ENCODE measurements at places on chromosomes 1 and 21.

GRCh38 chr1:209368864-209369598 lies 214.5 kb upstream of the CAMK1G start:
- no peak for DNase-seq

DNA sequence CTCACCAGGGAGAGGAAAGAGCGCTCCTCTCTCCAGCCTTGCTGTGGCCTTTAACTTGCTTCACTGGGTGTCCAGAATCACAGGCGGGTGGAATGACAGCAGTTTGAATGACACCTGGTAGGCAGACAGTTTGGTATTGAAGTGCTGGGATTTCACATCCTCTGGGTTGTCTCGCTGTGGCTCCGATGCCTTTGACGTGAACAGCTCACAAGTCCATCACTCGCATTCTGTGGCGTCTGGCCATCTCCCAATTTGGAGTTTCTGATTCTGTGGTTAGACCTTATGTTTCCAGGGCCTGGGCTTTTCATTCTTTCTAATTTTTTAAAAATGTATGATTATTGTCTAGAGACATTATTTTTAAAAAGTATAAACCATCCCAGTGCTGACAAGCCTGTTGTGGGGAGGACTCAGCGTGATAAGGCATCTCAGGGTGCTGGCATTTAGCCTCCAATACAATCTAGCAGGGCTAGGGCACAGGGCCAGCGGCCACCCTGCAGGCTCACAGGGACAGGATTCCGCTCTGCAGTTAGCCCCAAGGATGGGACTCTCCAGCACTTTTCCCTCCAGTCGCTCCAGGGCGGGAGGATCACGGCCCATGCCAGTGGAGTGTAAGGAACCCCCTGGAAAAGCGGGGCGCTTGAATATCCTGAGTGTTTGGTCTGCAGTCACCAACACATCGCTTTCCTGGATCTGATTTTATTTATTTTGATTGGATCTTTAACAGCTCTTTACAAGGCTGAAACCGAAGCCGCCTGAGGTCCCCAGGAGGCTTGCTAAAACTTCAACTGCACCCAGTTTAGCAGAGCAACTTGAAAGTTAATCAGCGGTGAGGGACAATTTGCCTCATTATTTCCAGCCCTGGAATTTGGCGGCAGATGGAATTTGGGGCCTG lies 178.3 kb downstream of the TRABD2B start:
- DNase-seq: no peak

DNA sequence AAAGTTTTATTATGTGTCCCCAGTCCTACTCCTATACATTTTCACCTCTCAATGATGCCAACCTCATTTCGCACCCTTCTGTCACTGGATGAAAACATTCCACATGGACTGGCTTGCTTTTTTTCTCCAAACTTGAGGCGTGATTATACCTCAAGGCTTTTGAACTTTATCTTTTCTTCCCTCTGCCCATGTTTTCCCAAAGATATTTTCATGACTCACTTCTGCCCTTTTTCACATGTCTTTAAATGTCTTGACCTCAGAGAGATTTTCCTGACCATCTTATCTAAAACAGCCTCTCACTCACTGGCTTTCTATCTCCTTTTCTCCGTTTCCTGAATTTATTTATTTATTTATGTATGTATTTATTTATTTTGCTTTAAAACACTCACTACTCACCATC lies 659.0 kb downstream of the PTPRC start:
- no peak for DNase-seq

GRCh38 chr1:242197907-242198820 lies 199.3 kb upstream of the MAP1LC3C start:
- no peak for DNase-seq

DNA sequence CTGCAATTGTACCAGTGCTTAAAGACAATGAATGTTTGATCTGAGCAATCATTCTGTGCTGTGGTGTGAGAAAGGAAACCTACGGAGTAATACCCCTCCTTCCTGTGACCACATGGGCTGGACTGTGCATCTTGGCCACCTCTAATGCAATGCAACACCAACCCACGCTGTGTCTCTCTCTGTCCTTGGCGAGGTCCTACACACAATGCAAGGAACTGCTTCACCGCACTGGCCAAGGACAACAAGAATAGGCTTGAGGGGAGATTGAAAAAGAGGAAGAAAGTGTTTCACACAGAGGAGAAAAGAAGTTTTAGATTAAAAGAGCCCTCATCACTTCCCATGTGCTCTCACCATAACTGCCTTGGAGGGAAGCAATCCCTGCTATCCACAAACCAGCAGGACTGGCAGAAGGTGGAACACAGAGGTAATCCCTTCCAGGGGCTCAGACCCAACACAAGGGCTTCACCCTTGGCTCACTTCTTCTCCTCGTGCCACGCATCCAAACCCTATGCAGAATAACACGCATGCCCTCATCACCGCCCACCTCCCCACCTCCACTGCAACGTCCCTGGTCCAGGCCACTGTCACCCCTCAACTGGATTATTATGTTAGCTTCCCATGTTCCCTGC lies 112.5 kb upstream of the ERG start:
- no peak for DNase-seq

DNA sequence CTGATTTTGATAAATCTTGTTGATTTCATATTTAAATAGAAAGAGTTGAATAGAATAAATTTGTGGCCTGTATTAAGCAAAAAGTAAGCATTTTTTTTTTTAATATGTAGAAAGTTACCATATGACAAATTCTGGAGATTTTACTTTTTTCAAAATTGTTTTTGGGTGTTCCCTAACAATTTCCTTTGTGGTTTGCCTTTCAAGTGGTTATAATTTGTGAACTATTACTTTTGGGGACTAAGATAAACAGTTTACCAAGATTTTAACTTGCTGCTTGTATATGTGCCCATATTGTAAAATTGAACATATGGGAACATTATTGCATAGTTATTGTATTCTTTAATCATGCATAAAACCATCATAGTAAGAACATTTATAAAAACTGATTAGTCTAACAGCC lies 34.6 kb downstream of the SLC30A7 start:
- DNase-seq: peak; percentile 67

DNA sequence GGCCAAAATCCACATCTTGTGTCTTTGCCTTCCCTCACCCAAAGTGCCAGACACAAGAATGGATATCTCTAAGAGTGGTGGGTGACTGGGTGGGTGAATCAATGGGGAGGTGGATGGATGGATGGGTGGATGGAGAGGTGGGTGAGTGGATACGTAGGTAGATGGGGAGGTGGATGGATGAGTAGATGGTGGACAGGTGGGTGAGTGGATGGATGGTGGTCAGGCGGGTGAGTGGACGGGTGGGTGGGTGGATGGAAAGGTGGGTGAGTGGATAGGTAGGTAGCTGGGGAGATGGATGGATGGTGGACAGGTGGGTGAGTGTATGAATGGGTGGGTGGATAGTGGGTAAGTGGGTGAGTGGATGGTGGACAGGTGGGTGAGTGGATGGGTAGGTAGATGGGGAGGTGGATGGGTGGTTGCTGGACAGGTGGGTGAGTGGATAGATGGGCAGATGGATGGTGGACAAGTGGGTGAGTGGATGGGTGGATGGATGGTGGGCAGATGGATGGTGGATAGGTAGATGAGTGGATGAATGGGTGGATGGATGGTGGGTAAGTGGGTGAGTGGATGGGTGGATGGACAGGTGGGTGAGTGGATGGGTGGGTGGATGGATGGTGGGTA lies 34.2 kb downstream of the SLC19A1 start:
- DNase-seq: no peak

DNA sequence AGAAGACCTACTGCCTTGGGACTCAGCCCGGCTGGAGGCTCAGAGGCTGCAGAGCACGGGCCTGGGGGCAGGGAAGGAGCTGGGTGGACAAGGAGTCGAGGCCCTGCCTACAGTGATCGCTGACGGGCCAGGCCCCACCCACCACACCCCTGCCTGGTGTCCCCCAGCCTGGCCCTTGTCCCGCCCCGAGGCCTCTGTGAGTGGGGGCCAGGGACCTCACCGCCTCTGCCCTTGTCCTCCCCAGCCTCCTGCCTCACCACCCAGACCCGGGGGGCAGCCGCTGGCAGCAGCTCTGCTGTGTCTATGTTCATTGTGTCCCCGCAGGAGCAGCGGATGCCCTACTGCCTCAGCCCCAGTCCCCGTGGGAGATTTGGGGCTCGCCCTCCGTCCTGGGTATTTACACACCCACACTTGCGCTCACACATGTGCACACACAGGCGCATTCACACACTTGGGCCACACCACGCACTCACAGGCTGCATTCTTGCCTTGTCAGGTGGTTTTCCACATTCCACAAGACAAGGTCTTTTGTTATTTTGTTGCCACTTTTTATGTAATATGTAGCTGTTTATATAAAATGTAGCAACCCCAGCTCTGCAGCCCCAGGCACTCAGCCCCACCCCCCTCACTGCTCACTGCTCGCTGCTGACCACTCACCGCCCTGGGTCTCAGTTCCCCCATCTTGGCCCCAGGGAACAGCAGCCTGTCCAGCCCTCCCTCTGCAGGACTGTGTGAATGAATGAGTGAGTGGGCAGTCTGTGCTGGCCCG lies 7.3 kb downstream of the PFKL start:
- no peak for DNase-seq

GRCh38 chr1:9253453-9254105 lies 19.0 kb downstream of the H6PD start:
- no peak for DNase-seq

DNA sequence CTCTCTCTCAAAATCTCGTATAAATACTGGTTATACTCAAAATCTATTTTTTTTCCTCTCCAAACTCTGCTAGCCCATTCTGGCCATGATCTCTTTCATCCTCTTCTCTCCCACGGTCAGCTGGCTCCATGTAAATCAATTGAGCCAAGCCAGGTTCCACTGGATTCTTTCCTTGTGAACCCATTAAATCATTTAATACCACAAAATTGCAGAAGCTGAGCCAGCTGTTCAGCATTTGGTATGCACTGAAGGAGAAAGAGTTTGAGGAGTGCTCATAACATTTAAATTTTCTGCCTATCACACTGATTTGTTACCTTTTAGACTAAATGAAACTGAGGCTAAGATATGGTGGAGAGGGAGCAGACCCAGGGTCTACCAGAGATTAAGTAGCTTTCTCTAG lies 29.1 kb upstream of the TADA1 start:
- DNase-seq: no peak

DNA sequence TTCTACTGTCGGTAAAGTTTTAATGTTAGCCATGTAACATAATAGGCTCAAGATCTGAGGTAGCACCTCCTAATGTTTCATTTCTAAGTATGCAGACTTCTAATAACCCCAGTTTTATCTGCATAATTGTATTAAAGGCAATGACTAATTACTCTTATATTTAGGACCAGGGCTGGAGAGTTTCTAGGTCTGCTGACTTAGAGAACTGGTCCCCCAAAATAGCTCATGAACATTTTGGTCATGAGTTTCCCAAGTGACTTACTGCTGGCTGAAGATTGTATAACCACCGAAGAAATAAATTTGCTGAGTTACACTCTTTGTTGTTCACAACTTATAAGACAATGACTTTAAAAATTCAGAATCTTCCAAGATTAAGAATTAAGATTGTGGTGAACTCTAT lies 197.8 kb upstream of the TNR start:
- DNase-seq: no peak

- DNase-seq: no peak
These were observed 27.5 kb downstream of the ZP4 start for GRCh38 chr1:237863234-237863633.

- no peak for DNase-seq
These were observed 126.4 kb downstream of the CLIC6 start for GRCh38 chr21:34795175-34795547.

DNA sequence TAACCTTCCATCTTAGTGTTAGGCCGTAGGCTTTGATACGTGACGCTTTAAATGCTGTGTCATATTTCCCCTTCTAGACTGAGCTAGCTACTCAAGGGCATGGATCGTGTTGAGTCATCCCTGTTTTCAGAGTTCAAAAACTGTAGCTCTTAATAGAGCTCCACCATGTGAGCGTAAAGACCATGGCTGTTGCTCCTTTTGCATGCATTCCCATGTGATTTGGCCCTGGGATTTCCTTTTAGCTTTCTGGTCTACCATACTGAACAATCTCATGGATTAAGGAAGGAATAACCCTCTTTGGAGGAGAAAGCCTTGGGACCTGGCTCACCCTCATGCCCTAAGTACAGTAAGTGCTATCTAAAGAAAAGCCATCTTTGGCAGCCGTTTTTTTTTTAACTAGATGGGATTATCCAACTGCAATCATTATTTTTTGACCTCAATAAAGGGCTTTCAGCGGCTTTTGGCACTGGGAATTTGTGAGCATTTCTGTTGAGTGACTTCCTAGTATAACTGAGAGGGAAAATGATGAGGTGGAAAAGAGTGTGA lies 76.6 kb downstream of the PLPP3 start:
- DNase-seq: no peak

- no peak for DNase-seq
These were observed 95.6 kb downstream of the CENPF start for GRCh38 chr1:214698559-214698958.

DNA sequence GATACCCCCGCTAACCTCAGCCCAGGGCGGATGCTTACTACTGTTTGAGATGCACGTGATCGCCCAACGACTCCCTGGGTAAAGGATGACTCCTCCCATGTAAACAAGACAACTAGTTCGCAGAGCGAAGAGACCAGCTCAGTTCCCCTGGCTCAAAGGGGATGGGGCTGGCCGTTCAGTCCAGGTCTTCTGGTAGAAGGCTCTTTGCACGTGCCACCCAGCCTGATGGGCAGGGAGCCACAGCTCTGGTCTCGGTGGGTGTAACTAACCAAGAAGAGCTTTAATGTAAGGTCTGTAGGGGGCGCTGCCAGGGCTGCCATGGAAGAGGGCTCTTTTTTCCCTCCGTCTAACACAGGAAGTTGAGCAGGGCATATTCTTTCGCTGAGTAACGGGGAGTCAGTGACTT lies 49.4 kb upstream of the PARP1 start:
- peak; percentile 51 for DNase-seq

DNA sequence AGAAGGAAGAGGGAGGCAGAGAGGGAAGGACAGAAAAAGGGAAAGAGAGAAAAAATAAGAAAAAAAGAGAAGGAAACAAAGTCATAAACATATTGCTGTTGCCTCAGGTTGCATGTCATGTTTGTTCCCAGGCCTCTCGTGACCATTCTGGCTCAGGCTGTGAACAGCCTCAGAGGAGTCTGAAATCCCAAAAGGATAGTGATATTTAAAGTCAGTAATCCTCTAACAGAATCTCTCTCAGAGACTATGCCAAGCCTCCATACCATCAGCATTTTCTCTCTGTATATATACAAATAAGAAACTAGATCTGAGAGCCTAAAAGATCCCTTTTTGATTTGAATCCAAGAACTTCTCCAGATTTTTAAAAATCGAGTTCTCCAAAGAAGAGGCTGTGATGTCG lies 35.2 kb downstream of the GORAB start:
- DNase-seq: no peak

DNA sequence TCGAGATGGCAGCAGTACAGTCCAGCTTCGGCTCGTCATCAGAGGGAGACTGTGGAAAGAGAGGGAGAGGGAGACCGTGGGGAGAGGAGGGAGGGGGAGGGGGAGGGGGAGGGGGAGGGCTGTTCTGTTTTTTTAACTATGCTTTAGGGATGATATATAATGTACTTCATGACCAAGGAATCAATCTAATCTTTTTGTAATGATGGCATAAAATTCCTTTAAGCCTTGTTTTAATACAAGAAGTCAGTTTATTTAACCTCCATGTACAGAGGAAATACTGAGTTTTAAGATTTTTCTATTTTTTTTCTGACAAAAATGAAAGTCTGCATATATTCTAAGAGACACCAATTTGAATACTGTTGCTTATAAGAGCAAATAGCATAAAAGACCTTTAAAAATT lies 41.9 kb downstream of the PTBP2 start:
- no peak for DNase-seq
